Substantia nigra (tissue), 51 donors: ENCODE measurements at places on chromosomes 3 and 15.

DNA sequence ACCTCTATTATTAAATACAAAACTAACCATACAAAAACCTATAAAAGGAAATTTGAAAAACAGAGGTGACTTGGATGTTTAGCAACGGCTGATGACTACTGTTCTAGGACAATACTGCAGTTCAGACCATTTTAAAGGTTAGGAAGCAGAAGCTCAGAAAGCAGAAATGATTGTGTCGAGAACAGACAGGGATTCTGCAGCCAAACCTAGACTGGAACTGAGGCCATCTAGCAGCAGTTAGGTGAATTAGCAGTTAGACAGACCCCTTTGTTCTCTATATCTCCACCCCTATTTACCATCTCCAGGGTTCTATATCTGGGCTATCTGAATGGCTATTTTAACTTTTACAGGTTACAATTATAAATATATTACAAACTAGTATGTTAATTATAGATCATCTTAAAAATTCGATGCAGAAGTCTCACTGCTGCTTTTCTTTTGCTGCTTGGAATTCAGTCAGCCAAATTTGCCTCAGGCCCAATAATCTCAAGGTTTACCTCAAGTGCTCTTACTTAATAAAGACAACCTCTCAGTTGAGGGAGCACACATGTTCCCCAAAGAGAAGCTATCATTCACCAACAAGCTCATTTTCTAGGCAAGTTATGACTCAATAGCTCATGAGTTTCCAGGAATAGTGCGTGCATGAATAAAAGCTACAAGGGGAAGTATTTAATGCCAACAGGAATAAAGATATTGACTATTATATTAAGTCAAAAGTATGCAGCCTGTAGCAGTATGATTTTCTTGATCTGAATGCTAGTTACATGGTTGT is 9.3 kb upstream of the IL1RAP start:
- no peak for DNase-seq

DNA sequence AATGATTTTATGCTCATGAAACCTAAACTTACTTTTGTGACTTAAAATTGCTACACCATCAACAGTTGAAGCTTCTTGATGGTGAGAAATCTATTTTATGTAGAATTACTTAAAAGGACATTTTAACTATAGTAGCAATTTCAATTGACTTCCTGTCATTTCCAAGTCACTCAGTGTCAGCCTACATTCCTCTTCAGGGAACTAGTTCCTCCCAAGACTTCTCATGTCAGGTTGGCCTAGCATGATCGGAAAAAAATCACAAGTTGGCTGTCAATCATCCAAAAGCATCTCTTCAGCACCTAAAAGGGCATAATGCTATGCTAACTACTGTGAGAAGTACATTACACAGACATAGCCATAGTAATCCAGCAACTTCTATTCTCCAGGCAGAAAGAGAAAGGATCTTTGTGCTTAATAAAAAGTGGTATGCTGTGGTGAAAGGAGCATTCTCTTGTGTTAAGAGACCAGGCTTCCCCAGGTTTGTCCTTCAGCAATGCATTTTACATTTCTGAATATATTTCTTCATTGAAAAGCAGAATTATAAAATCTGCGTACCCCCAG is 893.7 kb downstream of the AGBL1 start:
- DNase-seq: no peak

DNA sequence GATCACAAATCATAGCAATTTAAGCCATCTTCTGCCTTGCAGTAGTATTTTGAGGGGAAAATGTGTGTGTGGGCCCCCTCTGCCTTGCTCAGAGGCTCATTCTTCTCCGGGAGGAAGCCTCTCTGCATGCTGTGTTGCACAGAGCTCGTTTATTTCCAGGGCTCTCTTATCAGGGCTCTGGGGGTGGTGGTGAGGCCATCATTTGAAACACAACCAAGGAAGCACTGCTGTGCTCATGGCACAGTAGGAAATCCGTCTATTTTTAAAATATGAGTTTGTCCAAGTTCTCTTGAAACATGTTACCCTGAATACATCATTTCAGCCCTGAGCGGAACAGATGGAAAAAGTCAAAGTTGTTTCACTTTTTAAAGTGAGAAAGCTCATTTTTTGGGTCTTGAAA is 369.0 kb upstream of the CFAP20DC start:
- no peak for DNase-seq

DNA sequence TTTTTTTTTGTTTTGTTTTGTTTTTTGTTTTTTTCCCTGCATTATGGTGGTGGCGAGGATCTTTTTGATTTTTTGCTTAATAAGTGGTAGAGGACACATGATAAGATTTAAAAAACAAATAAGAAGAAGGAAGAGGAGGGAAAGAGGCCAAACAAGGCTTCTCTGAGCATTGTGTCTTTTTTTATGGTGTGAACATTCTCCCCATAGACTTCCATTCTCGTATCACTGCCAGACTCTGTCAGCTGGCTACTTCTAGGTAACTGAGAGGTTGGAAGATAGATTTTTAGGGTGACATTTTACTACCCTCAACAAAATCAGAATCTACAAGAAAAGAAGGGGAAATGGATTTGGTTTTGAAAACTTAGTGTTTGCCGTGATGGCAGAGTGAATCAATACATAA is 3.8 kb downstream of the NLGN1 start:
- no peak for DNase-seq

DNA sequence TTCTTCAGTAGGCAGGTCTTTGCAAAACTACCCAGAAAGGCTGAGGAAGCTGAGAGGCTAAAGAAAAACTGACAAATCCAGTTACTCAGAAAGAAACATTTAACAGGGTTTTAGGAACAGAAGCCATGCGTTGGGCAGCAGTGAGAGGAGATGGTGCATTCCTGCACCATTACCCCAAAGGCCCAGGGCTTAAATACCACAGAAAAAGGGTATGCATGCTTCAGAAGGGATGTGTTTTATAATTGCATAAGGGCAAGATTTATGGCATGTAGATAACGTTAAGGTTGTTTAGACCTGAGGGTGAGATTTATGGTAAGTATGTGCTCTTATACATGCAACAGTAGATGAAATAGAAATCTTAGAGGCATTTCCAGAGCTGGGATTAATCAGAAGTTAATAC is 10.0 kb downstream of the C3orf52 start:
- DNase-seq: no peak

- DNase-seq: no peak
Observed at GRCh38 chr3:13645801-13646637, 97.1 kb downstream of the FBLN2 start.

- no peak for DNase-seq
Observed at GRCh38 chr3:46276497-46277099, 34.3 kb downstream of the CCR3 start.

DNA sequence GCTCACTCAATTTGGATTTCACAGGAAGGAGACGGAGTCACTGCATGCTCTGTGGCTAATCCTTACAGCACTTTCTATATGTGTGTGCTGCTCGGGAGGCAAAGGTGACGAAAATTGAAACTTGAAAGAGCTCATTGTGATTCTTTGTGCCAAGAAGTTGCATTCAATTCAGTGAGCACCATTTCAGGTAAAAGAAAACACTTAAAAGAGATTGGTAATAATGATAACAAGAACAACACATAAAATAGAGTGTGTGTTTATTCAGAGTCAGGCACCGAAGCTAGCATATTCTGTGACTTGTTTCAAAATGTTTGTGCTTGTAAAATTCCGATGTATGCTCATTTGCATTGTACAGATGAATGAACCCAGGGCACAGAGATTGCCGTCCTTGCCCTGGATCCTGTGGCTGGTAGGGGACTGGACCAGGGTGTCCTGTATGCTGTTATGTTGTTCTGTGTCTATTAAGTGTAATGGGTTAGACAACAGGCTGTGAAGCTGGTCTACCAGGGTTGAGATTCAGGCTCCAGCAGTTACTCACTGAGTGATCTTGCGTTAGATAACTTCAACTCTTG is 193.3 kb upstream of the PROK2 start:
- DNase-seq: no peak

- DNase-seq: no peak
Observed at GRCh38 chr15:101477851-101478362, 11.6 kb downstream of the PCSK6 start.

GRCh38 chr3:12440927-12441714 is 43.2 kb upstream of the TSEN2 start:
- DNase-seq: peak; percentile 77

DNA sequence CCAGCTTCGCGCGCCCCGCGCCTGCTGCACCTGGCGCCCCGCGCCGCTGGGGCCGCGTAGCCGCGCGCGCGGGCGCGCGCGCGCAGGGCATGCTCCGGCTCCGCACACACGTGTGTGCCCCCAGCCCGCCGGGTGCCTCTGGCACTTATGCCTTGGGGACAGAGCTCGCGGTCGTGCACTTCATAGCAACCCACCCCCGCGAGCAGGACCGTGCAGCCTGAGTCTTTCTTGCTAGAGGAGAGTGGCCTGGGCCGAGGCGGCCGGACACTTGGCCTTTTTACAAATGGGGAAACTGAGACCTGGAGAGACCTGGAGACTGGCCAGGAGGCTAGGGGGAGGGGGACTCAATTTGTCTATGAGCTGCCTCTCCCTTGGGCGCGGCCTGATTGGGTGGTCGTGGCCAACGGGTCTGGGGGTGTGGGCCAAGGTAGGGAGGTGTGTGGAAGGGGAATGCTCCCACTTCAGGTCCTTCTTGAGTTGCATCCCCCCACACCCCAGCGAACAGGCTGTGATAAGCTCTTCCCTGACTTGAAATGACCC is 562 bp downstream of the NBEAL2 start:
- DNase-seq: no peak

DNA sequence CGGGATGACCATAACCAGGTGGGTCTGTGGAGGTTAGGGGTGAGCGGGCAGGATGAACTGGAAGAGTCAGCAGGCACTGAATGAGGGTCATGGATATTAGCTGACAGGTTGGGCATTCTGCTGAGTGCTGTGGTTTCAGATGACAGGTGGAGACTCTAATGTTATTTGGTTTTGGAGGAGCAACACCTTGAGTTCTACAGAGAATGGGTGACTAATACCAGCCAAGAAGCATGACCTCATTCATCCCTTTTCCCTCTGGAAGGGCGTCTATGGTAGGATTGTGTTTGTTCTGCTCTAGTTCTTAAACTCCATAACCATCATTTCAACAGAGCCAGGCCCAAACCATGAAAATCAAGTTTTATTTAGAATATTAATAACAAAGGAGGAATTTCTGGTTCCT is 550.7 kb upstream of the LMCD1 start:
- DNase-seq: no peak

- no peak for DNase-seq
Observed at GRCh38 chr3:41819236-41819635, 142.7 kb downstream of the ULK4 start.

DNA sequence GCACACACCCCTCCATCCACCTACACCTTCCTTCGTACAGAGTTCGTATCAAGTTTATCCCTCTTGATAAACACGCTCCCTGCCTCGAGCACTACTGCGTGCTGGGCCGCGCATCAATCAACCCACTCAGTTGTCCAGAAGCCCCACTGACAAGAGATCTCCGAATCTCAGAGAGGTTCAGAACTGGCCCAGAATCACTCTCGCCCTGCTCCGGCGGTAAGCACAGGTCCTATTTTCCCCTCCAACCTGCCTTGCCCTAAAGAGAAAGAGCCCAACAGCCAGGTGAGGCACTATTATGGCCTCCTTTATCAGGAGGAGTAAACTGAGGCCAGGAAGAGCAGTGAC is 494 bp upstream of the NISCH start:
- DNase-seq: no peak

- DNase-seq: no peak
Observed at GRCh38 chr3:159788291-159788690, 200.3 kb upstream of the IL12A start.

DNA sequence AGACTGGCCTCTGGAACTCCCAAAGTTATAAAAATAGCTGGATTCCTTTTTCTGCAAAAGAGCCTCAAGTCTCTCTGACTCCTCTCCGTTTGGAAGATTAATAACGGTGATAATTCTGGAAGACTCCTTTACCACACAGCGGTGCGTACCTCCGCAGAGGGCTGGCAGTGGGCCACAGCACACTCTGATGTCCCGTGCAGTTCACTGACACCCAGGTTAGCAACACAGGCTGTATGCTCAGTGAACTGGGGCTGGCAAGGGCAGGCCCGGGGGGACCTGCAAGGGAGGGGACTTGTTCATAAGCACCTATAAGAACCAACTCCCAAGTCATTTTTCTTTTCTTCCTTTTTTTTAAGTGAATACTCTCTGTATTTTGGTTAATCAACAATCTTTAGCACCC is 120.3 kb upstream of the TJP1 start:
- no peak for DNase-seq

DNA sequence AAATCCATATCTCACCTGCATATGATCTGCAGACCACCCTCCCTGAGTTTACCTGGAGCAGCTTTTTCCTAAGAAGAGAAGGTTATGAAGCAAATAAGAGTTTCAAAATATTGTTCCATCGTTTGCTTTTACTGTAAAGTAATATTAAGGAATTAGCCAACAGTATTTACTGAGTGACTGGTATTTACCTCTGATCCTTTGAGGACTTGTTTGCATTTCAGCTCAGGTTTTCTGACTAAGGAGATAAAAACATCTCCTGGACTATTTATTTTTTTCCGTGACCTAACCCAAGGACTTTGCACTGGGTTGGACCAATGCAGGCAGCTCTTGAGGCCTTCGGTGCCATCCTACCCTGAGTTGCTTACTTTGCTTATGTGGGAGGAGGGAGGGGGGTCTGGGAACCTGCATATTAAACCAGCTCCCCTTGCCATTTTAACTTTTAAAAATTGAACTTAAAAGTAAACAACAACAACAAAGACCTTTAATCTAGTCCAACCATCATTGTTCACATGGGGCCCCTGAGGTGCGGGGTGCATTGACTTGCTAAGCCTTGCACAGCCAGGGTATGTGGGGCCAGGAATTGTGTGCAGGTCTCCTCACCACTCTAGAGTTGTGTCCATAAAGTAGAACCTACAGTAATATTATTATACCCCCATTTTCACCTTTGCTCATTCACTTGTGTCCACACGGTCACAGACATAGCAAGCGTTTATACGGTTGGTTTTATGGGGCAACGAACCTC is 39.3 kb downstream of the TRAK1 start:
- DNase-seq: no peak

DNA sequence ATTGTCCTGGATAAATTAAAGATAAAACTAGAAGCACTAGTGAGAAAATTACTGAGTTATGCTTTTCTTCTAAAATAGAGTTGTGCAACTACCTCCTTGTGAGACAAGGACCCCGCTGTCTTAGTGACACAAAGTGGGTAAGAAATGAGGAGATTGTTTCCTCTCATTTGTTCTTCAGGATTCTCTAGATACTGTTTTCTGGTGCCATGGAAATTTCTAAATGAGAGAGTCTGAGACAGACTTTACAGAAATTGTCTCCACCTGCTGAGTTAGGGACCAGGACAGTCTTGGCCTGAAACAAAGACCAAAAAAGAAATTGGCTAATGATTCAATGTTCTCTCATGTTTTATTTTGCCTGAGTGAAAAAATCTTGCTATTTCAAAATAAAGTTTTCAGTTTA is 427.5 kb downstream of the TUSC7 start:
- DNase-seq: no peak
